ENCODE measurements at places on chromosomes 5 and 9.

GRCh38 chr9:76358628-76359280 lies 35.5 kb downstream of the RFK start:
- no peak for DNase-seq

- no peak for DNase-seq
Observed at GRCh38 chr5:57447658-57448057, 35.0 kb downstream of the ACTBL2 start.

GRCh38 chr5:35626108-35626507 lies 8.4 kb downstream of the SPEF2 start:
- DNase-seq = no peak

DNA sequence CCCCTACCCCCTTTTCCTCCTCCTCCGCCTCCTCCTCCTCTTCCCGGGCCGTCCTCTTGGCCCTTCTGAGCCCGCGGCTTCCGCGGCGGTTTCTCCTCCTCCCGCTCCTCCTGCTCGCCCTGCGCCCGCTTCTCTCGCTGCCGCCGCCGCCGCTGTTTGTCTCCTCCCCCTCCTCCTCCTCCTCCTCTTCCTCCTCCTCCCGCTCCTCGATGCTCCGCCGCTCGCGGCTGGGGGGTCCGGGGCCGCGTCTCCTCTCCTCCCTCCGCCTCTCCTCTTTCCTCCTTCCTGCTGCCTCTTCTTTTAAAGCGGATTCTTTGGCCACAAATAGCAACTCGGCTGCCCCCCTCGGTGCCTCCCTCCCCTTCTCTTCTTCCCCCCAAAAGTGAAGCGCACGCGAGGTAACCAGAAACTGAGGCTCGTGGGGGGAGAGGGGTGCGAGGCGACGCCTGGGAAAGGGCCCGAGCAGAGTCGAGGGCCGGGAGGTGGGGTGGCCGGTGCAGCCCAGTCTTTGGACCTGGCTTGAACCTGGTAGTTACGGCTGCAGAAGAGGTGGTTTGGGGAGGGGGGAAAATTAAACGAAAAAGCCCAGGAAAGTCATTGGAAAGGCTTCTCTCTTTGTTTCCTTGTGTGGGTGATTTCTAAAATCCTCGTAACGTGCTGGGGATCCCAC lies 1058.5 kb upstream of the DMAC1 start:
- DNase-seq = no peak

GRCh38 chr9:127399736-127400269 lies 2.8 kb downstream of the SLC2A8 start:
- DNase-seq = no peak

GRCh38 chr9:122536134-122536533 lies 9.0 kb upstream of the OR1N1 start:
- no peak for DNase-seq

GRCh38 chr9:6680797-6681146 lies 35.2 kb upstream of the GLDC start:
- no peak for DNase-seq

- DNase-seq = no peak
Observed at GRCh38 chr5:136056771-136057335, 28.1 kb downstream of the TGFBI start.

DNA sequence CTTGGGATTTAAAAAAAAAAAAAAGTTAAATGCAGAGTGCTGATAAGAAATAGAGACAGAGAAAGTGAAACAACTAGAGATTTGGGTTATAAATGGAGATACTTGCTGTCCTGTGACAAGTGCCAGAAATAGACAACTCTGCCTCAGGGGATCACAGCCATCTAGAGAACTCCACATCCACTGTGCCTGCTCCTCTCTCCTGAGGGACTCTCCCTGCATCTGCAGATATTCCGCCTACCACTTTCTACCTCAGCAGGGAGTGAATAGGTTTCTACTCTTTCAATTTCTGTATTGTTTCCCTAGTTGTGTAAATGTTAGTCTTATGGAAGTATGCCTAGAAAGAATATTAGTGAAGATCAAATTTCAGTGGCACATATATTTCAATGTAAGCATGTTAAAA lies 307.2 kb downstream of the HTR1A start:
- DNase-seq = no peak

GRCh38 chr5:31442058-31442745 lies 89.7 kb downstream of the DROSHA start:
- DNase-seq = no peak

DNA sequence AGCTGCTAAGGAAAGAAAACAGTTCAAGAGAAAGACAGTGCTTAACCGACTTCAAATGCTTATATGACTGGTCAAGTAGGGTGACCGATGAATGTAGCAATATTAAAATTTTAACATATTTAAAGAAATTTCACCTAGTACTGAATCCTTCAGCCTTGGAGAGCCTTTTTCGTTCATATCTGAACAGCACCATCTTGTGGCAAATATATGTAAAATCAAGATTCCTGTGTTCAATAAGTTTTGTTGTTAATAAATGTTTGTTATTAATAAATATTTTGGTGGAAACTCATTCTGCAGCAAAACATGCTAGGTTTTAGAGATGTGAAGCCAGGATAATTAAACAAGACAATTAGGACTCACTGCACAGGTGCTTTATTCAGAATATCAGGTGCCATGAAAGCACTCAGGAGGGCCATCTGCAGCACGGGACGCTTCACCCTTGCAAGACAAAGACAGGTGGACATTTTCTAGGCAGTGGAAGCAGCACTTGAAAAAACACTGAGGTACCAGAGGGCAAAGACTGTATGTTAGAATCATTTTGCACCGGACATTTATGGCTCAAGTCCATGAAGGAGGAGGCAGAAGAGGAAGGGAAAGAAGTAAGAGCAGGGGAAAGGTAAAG lies 15.6 kb downstream of the TICAM2 start:
- DNase-seq = peak; percentile 44

GRCh38 chr5:63923914-63924313 lies 38.3 kb downstream of the HTR1A start:
- DNase-seq = no peak

GRCh38 chr5:102279711-102280110 lies 16.4 kb downstream of the SLCO4C1 start:
- no peak for DNase-seq

DNA sequence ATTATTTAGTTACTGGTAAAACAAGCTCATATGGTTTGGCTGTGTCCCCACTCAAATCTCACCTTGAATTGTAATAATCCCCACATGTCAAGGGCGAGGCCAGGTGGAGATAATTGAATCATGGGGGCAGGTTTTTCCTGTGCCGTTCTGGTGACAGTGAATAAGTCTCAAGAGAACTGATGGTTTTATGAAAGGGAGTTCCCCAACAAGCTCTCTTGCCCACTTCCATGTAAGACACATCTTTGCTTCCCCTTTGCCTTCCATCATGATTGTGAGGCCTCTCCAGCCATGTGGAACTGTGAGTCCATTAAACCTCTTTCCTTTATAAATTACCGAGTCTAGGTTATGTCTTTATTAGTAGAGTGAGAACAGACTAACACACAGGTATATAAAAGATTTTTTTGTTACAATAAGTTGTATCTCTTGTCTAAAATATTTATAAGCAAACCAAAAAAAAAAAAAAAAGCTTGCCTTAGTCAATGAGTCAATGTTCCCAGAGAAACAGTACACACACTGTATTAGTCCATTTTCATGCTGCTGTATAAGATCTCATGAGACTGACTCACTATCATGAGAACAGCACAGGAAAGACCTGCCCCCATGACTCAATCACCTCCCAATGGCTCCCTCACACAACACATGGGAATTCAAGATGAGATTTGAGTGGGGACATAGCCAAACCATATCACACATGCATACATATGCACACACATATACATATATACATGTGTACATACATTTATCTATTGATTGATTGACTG lies 138.3 kb downstream of the BASP1 start:
- DNase-seq = no peak

GRCh38 chr5:74665273-74665672 lies 19.8 kb upstream of the HEXB start:
- no peak for DNase-seq

DNA sequence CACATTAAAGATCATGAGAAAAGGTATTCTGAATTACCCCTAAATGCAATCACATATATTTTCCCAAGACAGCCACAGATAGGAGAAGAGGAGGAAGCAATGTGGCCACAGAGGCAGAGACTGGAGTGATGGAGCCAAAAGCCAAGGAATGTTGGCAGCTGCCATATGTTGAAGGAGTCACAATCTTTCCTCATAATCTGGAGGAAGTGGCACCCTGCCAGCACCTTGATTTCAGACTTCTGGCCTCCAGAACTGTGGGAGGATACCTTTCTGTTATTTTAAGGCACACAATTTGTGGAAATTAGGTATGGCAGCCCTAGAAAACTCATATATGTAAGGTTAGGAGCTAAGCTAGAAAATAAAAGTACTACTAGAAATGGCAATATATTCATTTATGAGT lies 139.9 kb upstream of the GAS1 start:
- no peak for DNase-seq

DNA sequence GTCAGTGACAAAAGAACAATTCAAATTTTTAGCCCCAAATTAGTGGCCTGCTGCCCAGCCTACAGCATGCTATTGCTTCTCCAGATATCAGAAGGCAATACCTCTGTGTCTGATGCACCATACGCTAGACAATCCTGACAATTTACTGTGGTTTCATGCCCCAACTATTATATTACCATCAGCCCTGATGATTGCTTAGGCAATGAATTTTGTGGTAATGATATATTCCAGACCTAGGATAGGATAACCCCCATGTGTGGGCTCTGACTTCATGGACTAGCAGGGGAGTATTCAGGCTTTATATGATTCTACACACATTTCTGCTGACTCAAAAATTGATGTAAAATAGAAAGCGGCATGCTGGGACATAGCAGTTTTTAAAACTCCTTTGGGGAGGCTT lies 168.7 kb upstream of the FST start:
- no peak for DNase-seq

- no peak for DNase-seq
Observed at GRCh38 chr9:89323390-89323789, 5.1 kb downstream of the SECISBP2 start.

DNA sequence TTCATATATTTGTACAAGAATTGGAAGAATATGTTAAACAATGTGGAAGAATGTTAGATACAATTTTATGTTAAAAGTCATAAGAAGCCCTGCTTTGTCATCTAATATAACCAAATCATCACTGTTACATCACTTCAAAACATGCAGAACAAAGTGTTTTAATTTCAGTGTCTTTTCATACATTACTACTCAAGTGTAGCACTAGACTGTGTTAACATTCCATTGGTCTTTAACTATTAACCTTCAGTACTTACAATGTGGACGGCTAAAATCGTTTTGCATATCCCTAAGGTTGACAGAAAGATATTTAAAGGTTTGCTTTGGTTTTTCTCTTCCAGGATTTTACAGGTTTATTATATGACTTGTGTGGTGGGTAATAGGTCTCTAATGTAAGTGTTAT lies 50.9 kb downstream of the VCAN start:
- no peak for DNase-seq

DNA sequence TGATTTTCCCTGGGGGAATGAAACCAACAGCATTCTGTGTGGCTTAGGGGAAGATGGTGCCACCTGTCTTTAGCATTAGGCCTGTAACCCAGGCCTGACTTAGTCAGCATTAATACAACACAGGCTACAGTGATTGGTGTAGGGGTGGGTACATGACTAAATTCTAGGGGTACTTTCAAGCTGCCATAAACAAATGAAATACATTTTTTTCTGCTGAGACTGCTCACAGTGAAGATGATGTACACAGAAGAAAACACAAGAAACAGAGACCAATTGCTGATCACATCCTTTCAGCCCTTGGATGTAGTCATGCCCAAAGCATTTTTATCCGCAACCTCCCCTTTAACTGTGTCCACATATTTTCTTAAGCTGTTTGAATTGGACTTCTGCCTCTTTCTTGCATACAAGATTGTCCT lies 527.2 kb downstream of the KCTD16 start:
- no peak for DNase-seq

DNA sequence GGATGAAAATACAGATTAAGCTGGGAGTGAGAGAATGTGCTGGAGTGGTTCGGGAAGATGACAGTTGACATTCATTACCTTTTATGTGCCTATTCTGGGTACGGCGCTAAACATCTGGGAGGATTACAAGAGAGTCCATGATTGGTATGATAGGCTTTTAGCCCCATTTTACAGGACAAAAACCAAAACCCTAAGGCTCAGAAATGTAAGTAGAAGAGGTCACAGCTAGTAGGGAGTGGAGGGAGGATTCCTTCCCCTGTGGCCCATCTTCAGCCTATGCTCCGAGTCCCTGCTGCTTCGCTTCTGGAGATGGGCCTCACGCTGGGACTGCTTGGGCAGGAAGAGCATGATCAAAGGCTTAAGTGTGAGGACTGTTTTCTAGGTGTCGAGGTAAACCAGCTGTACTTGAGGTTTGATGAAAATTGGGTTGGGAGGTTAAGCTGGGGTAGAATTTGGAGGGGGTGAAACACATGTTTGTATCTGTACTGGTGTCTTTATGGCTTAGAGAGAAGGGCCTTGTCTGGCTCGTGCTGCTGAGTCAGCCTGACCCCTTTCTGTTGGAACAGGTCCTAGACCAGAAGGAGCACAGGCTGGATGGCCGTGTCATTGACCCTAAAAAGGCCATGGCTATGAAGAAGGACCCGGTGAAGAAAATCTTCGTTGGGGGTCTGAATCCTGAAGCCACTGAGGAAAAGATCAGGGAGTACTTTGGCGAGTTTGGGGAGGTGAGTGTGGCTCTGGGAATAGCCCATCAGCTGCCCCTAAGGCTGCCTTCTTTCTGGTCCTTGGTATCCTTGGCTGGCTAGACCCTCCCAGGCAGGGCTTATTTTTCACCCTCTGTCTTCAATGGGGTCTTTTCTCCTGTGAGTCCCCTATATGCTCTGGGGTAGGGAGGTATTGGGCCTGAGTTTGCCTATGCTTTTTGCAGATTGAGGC lies 2.1 kb downstream of the HNRNPAB start:
- DNase-seq = peak; percentile 49

DNA sequence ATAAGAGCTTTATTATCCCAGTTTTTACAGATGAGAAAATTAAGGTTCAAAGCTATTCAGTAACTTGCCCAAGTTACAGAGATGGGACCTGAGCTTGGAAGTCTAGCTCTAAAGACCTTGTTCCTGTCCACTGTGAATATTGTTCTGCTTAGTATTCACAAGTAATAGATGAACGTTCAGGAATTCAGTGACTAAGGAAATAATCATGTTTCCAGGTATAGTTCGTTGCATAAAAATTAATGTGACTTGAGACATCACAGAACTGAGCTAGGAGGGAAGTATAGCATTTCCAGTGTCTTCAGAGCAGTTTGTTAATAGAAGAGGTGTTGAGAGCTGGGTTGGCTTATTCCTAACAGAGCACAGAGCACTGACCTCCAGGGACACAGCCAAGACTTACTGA lies 136.1 kb downstream of the FGF1 start:
- no peak for DNase-seq

GRCh38 chr9:130107955-130108354 lies 54.2 kb downstream of the GPR107 start:
- peak; percentile 13 for DNase-seq

GRCh38 chr5:153122403-153122802 lies 368.1 kb upstream of the GRIA1 start:
- DNase-seq = no peak
